ENCODE measurements at places on chromosomes 5 and 9.

- no peak for DNase-seq
Measured at GRCh38 chr5:15606197-15606596, 106.2 kb downstream of the FBXL7 start.

- DNase-seq, result no peak
Measured at GRCh38 chr5:57082441-57083067, 91.3 kb upstream of the GPBP1 start.

- no peak for DNase-seq
Measured at GRCh38 chr9:25648116-25648515, 30.1 kb downstream of the TUSC1 start.

DNA sequence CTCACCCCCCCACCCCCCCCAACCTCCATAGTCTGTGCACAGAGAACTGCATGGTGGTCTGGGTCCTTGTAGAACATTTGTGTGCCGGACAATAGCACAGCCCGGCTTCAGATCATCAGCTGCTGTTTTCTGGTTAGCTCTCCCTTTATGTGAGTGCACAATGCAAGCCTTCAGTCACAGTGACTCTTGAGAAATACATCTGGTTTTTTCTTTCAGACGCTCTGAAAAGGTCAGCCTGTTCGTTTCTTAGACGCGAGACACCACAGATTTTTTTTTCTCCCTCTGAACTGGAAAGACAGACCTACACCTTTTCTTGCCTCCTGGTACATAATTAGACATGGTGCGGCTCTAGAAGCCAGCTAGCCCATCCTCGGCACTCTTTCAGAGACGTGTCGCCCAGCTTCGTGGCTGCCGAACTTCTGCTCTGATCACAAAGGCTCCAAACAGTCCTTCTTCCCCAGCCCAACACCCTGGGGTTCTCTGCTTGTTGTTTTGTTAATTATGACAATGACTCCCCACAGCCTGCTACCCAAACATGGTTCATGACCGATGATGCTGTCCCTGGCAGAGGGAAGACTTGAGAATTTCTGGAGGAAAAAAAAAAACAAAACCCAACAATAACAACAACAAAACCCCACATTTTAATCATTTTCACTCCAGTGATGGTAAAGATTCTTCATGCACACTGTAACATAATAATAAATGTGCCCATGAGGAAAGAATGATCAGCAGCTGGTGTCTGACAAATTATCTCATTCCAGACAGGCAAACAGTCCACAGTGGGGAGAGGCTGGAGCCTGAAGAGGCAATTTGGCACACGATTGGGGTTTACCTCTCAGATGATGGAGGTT lies 241.4 kb upstream of the ZNF462 start:
- DNase-seq, result no peak

DNA sequence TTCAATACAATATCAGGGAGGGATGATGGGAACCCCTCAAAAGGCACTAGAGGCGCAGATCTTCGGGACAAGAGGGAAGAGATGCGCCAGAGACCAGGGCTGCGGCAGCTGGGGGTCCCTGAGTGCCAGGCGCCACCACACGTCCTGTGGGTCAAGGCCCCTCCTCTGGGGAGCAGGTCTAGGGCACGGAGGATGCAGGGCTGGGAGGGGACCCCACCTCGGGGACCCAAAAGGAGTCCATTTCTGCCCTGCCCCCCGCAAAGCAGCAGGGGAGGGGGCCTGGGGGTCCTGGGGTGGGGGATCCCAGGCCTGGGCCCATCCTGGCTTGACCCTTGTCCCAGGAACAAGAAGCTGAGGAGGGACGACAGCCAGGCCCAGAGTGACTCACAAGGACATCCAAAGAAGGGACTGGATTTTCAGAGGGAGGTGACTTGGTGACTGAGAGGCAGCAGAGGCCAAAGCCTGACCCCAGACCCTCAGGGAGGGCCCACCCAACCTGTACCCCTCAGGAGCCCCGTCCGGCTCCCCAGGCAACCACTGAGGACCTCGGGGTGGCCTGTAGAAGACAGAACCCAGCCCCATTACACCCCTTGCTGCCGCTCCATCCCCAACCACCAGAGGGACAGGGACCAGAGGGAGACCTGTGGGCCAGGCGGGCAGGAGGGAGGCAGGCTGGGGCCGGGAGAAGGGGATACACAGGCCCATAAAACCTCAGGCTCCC lies 54.2 kb downstream of the LRSAM1 start:
- DNase-seq, result no peak

- no peak for DNase-seq
Measured at GRCh38 chr9:106843371-106843770, 19.6 kb upstream of the ZNF462 start.

- DNase-seq, result no peak
Measured at GRCh38 chr5:143170104-143170503, 233.4 kb downstream of the NR3C1 start.

DNA sequence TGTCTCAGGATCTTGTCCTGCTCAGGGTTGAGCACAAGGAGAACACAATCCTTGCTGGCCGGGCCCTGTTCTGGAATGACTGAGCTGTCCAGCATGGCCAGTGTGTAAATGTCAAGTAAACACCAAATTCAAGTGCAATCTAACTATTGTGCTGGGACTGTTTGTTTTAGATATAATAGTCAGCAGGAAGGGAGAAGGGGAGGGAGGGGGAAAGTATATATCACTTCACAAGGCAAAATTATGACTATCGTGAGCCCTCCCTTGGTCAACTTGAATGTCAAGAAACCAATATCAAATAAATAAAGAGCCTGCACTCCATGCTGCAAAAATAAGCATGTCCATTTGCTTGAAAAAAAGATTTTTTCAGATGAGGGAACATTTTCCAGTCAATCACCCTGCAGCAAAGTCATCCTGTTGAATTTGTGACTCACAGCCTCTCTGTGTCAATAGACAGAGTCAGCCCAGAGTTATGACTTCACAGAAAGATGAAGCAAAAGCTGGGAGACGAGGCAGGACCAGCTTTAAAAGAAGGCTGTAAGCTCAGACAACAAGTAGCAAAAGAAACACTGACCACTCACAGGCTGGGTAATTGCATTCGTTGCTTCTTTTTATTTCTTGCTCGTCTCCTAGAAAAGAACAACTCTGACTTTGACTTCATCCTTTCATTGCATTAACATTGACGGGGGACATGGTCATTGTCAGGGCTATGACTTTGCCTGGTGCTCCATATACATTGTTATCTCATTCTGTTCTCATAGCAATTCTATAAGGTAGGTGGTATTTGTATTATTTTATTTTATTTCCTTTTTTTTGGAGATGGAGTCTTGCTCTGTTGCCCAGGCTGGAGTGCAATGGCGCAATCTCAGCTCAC lies 15.3 kb upstream of the KLF4 start:
- DNase-seq, result no peak

- DNase-seq, result no peak
Measured at GRCh38 chr5:1827886-1828397, 26.7 kb downstream of the NDUFS6 start.

GRCh38 chr9:3502560-3503398 lies 23.0 kb downstream of the RFX3 start:
- no peak for DNase-seq

GRCh38 chr9:91055845-91056244 lies 254.2 kb downstream of the SYK start:
- DNase-seq, result no peak

Measured in hypothalamus (tissue), 51 donors.